ENCODE measurements at places on chromosomes 13 and 19. TPM values are rescaled to one million over a fixed set of nuclear protein-coding genes. Genes with fewer than 3 reads are reported as not detected.

Gene ZNF69
- total RNA-seq: 20.1 TPM

Gene KLF12
- 7.7 TPM for total RNA-seq

Gene POGLUT2
- total RNA-seq: 74.7 TPM

Gene PRR20D
- total RNA-seq: not detected

Gene SLC25A41
- total RNA-seq: not detected

Gene B3GNT8
- 0.88 TPM for total RNA-seq

Gene ZNF221
- 9.8 TPM for total RNA-seq

Gene PNMA8B
- total RNA-seq: 1.2 TPM

Gene ZC3H4
- 7.1 TPM for total RNA-seq

Gene SIGLEC8
- total RNA-seq: not detected

Gene ZNF580
- 4.9 TPM for total RNA-seq

Gene VSTM2B
- total RNA-seq: not detected

Gene MZF1
- 22.0 TPM for total RNA-seq

Gene ADAMTSL5
- 5.0 TPM for total RNA-seq

Gene ZNF345
- 1.5 TPM for total RNA-seq

Gene PRKCG
- total RNA-seq: not detected

Gene WASF3
- 14.0 TPM for total RNA-seq

Gene CEACAM1
- not detected for total RNA-seq

Gene C19orf67
- not detected for total RNA-seq

All from smooth muscle cell of the umbilical artery (primary cell).